NCI-H774 (cell line): ENCODE measurements at places on chromosomes 11 and 22.

- no peak for DNase-seq
Observed at GRCh38 chr11:13848031-13848430, 114.5 kb upstream of the SPON1 start.

- DNase-seq: no peak
Observed at GRCh38 chr22:49482811-49483210, 344.9 kb downstream of the BRD1 start.

- no peak for DNase-seq
Observed at GRCh38 chr22:17098379-17098819, 13.6 kb downstream of the IL17RA start.

DNA sequence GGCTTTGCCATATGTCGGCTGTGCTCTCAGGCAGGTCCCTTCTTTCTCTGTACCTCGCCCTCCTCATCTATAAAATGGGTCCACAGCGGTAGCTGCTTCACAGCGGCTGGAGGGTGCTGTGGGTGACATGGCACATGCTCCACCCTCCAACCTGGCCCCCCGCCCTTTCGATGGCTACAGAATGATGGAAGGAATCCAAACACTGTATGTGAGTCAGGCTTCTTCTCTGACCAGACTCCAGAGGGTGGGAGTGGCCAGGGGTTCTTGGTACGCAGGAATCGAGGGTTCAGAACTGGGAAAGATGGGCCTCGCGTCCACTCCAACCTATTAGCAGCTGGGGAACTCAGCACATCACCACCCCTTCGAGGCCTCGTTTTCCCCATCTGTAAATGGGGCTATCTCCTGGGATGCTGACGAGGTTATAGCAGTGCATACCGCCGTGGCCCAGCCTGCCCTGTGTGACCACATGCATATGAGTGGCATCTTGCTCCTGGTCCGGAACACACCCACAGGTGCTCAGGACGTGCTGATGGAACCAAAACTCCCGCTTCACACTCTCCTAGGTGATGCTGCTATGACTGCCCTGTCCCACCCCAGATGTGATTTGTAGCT is 26.4 kb downstream of the MN1 start:
- DNase-seq: no peak

- DNase-seq: no peak
Observed at GRCh38 chr11:121059605-121060004, 35.7 kb downstream of the TBCEL start.

- DNase-seq: no peak
Observed at GRCh38 chr22:35821654-35822053, 104.0 kb downstream of the APOL5 start.
